ENCODE measurements at places on chromosomes 1 and 21.

DNA sequence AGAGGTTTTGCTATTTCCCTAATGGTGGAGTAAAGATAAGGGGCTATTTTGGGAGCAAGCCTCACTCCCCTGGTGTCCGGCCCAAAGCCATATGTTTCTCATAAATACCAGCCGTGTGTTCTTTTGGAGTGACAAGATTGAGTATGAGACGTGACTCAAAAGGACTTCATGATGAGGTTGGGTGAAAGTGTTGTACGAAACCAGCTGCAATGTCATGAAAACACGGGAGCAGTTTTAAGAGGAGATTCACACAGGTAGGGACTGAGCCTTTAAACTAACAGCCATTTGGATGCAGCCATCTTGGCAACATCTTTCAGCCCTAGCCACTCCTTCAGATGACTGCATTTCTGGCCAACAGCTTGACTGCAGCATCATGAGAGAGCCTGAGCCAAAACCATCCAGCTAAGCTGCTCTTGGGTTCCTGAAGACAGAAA lies 532.3 kb upstream of the USP24 start:
- H3K27ac ChIP-seq, result no peak overlapping the region
- no peaks in the 10 kb centered on the region for H3K27me3 ChIP-seq
- H3K4me3 ChIP-seq, result no peak overlapping the region
- no peak for DNase-seq
- no peaks in the 10 kb centered on the region for H3K36me3 ChIP-seq

GRCh38 chr1:16920951-16921350 lies 780 bp upstream of the CROCC start:
- no peaks in the 10 kb centered on the region for H3K36me3 ChIP-seq
- peaks cover 22% of the 10 kb centered on the region for H3K4me1 ChIP-seq
- no peak overlapping the region for H3K27ac ChIP-seq
- no peaks in the 10 kb centered on the region for H3K27me3 ChIP-seq
- peak overlapping the region; percentile 79 for H3K4me3 ChIP-seq
- no peak for DNase-seq

DNA sequence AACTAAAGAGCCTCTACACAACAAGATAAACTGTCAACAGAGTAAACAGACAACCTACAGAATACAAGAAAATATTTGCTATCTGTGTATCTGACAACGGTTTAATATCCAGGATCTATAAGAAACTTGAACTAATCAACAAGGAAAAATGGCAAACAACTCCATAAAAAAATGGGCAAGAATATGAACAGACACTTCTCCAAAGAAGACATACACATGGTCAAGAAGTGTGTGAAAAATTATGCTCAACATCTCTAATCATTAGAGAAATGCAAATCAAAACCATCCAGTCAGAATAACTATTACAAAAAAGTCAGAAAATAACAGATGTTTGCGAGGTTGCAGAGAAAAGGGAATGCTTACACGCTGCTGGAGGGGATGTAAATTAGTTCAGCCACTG lies 8.0 kb downstream of the ZNF670 start:
- H3K27me3 ChIP-seq, result no peaks in the 10 kb centered on the region
- H3K27ac ChIP-seq, result no peak overlapping the region
- no peak for DNase-seq
- H3K36me3 ChIP-seq, result no peaks in the 10 kb centered on the region
- H3K4me1 ChIP-seq, result no peaks in the 10 kb centered on the region
- H3K4me3 ChIP-seq, result no peak overlapping the region

DNA sequence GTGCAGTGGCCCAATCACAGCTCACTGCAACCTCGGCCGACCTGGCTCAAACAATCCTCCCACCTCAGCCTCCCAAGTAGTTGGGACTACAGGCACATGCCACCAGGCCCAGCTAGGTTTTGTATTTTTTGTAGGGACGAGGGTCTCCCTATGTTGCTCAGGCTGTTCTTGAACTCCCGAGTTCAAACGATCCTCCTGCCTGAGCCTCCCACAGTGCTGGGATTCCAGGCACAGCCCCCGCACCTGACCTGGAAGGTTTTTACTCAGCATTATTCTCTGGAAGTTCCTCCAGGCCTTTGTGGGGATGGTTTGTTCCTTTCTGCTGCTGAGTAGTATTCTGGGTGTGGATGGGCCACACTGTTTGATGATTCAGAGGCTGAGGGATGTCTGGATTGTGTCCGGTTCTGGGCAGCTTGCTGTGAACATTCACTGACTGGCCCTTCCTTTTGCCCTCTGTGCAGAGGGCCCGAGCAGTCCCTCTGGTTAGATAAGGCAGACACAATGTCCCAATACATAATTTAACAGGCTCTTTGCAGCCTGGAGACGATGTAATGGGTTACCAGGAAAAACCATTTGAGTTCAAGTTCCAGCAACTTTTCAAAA lies 6.0 kb upstream of the TRAPPC10 start:
- H3K27ac ChIP-seq, result no peak overlapping the region
- no peaks in the 10 kb centered on the region for H3K27me3 ChIP-seq
- no peaks in the 10 kb centered on the region for H3K36me3 ChIP-seq
- no peak overlapping the region for H3K4me3 ChIP-seq
- no peak for DNase-seq
- H3K4me1 ChIP-seq, result peaks cover 4% of the 10 kb centered on the region

GRCh38 chr1:6995789-6996188 lies 210.5 kb downstream of the CAMTA1 start:
- no peaks in the 10 kb centered on the region for H3K36me3 ChIP-seq
- DNase-seq, result no peak
- H3K27me3 ChIP-seq, result no peaks in the 10 kb centered on the region
- peaks cover 3% of the 10 kb centered on the region for H3K4me1 ChIP-seq
- no peak overlapping the region for H3K27ac ChIP-seq
- no peak overlapping the region for H3K4me3 ChIP-seq

- no peaks in the 10 kb centered on the region for H3K27me3 ChIP-seq
- no peak overlapping the region for H3K4me3 ChIP-seq
- DNase-seq, result no peak
- peaks cover 4% of the 10 kb centered on the region for H3K36me3 ChIP-seq
Observed at GRCh38 chr21:28959367-28960099, 33.1 kb downstream of the LTN1 start.

GRCh38 chr1:25145775-25146393 lies 86.4 kb downstream of the SYF2 start:
- H3K36me3 ChIP-seq, result no peaks in the 10 kb centered on the region
- peaks cover 3% of the 10 kb centered on the region for H3K4me1 ChIP-seq
- no peak overlapping the region for H3K4me3 ChIP-seq
- H3K27me3 ChIP-seq, result no peaks in the 10 kb centered on the region
- peak; percentile 30 for DNase-seq

- no peak overlapping the region for H3K4me3 ChIP-seq
- no peaks in the 10 kb centered on the region for H3K27me3 ChIP-seq
- no peaks in the 10 kb centered on the region for H3K36me3 ChIP-seq
- H3K4me1 ChIP-seq, result peaks cover 23% of the 10 kb centered on the region
- DNase-seq, result no peak
- H3K27ac ChIP-seq, result no peak overlapping the region
Observed at GRCh38 chr1:183278739-183279591, 92.9 kb downstream of the LAMC2 start.

DNA sequence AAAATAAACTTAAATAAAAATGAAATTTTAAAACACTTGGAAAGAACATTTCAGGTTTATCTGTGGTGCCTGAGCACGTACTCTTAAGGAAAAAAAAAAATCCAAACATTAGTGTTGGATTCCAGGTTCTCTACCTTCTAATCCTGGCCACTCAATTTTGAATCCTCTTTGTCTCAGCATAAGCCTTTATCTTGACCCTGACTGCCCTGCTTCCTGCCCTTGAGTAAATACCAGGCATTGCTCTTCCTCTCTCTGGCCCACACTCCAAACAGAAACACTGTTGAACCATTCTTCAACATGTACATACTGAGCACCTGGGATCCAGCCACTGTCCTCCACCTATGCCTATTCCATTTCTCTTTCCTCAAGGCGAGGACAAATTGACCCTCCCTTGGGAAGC lies 11.4 kb upstream of the VANGL1 start:
- no peaks in the 10 kb centered on the region for H3K36me3 ChIP-seq
- no peak overlapping the region for H3K4me3 ChIP-seq
- H3K27ac ChIP-seq, result no peak overlapping the region
- peaks cover 9% of the 10 kb centered on the region for H3K4me1 ChIP-seq
- no peak for DNase-seq

GRCh38 chr1:31583082-31583994 lies 7.0 kb downstream of the TINAGL1 start:
- no peak overlapping the region for H3K27ac ChIP-seq
- H3K36me3 ChIP-seq, result no peaks in the 10 kb centered on the region
- peaks cover 25% of the 10 kb centered on the region for H3K4me1 ChIP-seq
- no peak overlapping the region for H3K4me3 ChIP-seq
- DNase-seq, result no peak

DNA sequence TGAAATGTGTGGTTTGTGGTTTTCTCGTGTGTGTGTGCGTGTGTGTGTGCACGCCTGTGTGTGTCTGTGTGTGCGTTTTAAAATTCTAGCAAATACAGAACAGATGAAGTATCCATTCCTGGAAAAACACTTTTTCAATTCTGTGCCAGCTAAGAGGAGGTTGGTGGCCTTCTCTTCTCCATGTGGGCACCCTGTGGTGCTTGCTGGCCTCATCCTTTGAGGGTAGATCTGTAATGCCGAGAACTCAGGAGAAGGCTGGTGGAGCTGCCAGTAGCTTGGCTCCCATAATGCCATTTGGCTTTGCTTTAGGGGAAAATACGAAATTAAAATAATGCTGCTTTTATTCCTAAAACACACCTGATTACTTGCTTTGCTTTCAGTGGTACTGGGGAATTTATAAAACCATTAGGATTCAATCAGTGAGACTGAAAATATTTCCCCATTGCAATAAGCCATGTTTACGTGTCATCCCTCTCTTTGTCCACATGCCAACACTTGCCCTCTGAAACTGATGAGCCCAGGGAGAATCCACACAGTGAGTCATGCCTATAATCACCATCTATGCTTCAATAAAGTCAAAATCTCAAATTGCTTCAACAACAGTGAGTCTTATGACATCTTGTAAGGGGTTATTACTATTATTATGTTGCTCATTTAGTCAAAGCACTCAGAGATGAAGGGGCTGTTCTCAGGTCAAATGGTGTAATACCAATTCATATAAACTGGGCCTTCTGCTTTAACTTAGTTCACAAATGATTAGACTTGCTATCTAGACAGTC lies 39.2 kb downstream of the ABCA4 start:
- H3K4me3 ChIP-seq, result no peak overlapping the region
- no peak for DNase-seq
- H3K4me1 ChIP-seq, result no peaks in the 10 kb centered on the region
- H3K27me3 ChIP-seq, result no peaks in the 10 kb centered on the region
- H3K27ac ChIP-seq, result no peak overlapping the region

- peak overlapping the region; percentile 32 for H3K27ac ChIP-seq
- peak overlapping the region; percentile 6 for H3K4me3 ChIP-seq
- H3K36me3 ChIP-seq, result no peaks in the 10 kb centered on the region
- H3K4me1 ChIP-seq, result peaks cover 27% of the 10 kb centered on the region
- DNase-seq, result no peak
Observed at GRCh38 chr1:224503161-224504118, 68.8 kb upstream of the WDR26 start.

DNA sequence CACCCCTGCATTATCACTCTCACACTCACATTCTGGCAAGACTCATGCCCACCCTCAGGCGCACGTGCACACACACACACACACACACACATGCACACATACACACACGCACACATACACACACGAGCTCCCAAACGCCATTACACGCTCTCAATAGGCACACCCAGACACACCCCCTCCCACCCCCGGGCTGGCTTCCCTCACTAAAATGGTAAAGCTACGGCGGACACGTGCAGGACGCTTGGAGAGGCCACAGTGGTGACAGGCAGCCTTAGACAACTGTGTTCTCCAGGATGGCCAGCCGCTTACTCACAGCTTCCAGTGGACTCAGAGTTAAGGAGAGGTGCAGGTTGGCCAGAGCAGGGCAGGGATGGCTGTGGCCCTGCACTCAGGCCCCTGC lies 10.1 kb downstream of the MATN1 start:
- no peaks in the 10 kb centered on the region for H3K27me3 ChIP-seq
- H3K4me3 ChIP-seq, result no peak overlapping the region
- no peaks in the 10 kb centered on the region for H3K4me1 ChIP-seq
- H3K27ac ChIP-seq, result no peak overlapping the region
- no peak for DNase-seq

GRCh38 chr1:100147875-100148274 lies 14.9 kb downstream of the TRMT13 start:
- H3K4me1 ChIP-seq, result peaks cover 6% of the 10 kb centered on the region
- H3K4me3 ChIP-seq, result no peak overlapping the region
- H3K27ac ChIP-seq, result no peak overlapping the region
- peaks cover 50% of the 10 kb centered on the region for H3K36me3 ChIP-seq

DNA sequence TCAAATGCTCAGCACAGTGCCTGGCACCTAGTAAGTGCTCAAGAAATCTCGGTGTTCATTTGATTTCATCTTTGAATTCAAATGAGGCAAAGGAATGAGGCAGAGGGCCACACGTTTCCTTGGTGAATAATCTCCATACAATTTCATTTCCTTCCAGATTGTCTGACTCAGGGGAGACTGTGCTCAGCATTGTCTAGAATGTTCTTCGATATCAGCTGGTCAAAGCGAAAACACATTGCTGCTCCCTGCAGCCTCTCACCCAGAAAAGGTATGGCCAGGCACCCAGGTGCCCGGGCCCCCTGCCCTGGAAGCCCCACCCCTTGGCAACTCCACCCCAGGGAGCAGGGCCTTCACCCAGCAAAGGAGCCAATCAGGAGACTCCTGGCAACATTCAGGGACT lies 55.8 kb downstream of the FBXO2 start:
- no peak overlapping the region for H3K4me3 ChIP-seq
- H3K27me3 ChIP-seq, result no peaks in the 10 kb centered on the region
- no peak for DNase-seq
- H3K4me1 ChIP-seq, result peaks cover 3% of the 10 kb centered on the region

- DNase-seq, result no peak
- no peak overlapping the region for H3K27ac ChIP-seq
- H3K36me3 ChIP-seq, result no peaks in the 10 kb centered on the region
- no peaks in the 10 kb centered on the region for H3K4me1 ChIP-seq
- no peak overlapping the region for H3K4me3 ChIP-seq
Observed at GRCh38 chr1:181789395-181789794, 272.1 kb downstream of the ZNF648 start.

DNA sequence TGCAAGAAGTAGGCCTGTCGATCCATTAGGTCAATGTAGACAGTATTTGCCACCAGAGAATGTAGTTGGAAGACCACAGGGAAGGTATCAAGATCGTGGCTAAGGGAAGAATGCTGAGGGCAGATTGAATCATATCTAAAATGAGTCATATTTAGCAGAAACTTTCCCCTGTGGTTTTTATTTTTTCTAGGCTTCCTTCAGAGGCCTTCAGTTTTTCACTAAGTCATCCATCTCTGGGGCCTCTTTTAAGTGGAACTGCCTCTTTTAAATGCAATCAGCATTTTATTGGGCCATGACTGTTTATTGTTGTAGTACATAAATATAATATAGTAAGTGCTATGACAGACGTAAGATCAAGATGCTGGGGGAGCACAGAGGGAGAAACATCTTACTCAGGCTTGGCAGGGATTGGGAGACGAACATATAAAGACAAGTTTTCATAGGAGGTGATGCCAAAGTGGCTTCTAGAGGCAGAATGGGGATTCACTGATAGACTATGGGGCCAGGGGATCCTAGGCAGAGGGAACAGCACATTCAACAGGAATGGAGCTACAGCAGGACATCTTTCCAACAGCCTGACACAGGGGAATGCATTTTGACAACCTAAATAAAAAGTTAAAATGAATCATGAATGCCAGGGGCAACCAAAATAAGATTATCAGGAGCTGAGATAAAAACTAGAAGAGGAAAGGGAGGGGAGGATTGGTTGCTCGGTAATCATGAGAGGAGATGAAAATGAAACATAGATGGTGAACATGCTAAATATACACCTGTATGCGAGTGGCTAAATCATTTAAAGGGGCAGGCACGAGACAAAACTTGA lies 20.1 kb downstream of the UBE2U start:
- no peak for DNase-seq
- H3K4me3 ChIP-seq, result no peak overlapping the region
- H3K27me3 ChIP-seq, result no peaks in the 10 kb centered on the region
- H3K4me1 ChIP-seq, result no peaks in the 10 kb centered on the region
- no peaks in the 10 kb centered on the region for H3K36me3 ChIP-seq
- H3K27ac ChIP-seq, result no peak overlapping the region

All from H1 (cell line).